Adrenal gland (tissue), 19 donors: ENCODE measurements at places on chromosomes 3 and 15. TPM values are rescaled to one million over a fixed set of nuclear protein-coding genes. Genes with fewer than 3 reads are reported as not detected.

Gene GOLGA8S
- total RNA-seq, result 0.36 TPM

DNA sequence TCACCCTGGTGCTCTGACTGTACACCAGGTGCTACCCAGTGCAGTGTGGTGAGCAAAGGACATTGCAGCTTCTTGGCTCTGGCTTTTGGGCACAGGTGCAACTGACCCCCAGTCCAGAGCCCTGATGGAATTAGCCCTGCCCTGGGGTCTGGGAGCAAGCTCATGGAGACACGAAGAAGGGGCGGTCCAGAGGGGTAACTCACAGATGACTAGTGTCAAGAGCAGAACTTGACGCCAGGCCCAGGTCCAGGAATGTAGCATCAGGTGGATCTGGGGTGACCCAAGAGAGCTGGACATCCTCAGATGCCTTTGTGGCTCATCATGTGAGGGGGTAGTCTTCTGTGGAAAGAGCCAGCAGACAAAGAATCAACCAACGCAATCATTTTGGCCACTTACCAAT lies 88.9 kb downstream of the ASB7 start:
- DNase-seq, result no peak

- no peak for DNase-seq
Measured at GRCh38 chr3:100127792-100128191, 13.5 kb upstream of the FILIP1L start.

DNA sequence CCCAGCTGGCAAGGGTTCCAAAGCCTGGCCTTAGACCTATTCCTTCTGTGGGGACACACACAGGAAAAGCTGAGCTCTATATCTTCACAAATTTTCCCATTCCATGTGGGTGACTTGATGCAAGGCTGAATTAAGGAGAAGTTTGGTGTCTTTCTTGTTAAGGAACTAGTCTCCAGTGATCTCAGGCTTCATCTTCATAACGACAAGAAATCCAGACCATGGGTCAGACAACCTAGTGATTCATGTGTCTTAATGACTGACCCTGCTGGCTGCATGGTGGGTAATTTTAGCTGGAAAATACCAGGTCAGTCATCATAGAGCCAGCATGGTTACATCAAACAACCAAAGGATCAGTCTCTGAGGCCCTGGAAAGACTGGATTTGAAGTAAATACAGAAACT lies 112.7 kb upstream of the SLC4A7 start:
- DNase-seq, result no peak

Gene FBXW12
- not detected for total RNA-seq

GRCh38 chr3:150960708-150961684 lies 11.5 kb downstream of the CLRN1 start:
- DNase-seq, result no peak

Gene SLC24A5
- total RNA-seq, result not detected

Gene MOBP
- total RNA-seq, result not detected

Gene SATB1
- total RNA-seq, result 12.6 TPM

DNA sequence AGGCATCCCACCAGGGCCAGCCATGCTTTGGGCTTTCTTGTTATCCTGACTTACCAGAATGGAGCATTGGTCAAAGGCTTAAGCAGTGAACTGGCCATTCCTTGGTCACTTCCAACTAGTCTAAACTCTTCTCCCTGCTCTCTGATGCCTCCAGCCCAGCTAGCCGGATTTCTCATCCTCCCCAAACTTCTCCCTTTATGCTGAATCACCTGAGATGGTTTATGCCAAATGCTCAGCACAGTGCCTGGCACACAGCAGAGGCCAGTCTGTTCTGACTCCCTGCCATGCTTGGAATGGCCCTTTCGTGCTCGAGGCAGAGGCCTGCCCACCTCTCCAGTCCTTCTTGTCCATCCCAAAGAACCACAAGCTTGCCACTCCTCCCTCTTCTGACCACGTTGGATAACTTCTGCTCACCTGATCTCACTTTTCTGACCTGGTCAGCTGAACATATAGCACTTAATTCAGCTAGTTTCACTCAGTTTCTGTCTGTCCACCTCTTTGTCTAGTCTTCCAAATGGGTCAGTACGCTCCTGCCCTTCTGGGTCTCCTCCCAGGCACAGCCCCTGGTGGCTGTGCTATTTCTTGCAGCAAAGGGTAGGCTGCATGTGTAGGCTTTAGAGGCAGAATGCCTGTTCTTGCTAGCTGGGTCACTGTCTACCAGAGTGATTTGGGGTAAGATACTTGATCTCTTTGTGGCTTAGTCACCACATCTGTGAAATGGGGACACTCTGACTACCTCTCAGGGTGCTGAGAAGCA lies 2.2 kb upstream of the RBP1 start:
- no peak for DNase-seq

Gene LARP6
- 6.2 TPM for total RNA-seq

GRCh38 chr3:48217449-48217848 lies 5.8 kb upstream of the CAMP start:
- peak; percentile 84 for DNase-seq

DNA sequence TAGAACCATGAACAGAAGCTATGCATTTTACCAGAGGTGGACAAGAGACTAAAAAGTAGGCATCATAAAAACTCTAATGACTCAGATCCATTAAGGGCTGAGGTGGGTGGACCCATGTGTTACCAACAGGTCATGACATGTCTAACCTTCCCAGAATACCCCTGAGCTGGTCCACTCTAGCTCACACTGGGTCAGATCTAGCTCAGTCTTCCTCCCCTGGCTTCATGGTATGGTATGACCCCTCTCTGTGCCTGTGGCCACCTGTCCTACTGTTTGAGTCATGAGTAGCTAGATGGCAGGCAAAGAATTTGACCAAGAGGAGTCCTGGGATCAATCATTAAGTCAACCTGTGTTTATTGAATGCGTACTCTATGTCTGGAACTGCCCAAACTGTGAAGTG lies 340.4 kb downstream of the EPHB1 start:
- DNase-seq, result no peak

DNA sequence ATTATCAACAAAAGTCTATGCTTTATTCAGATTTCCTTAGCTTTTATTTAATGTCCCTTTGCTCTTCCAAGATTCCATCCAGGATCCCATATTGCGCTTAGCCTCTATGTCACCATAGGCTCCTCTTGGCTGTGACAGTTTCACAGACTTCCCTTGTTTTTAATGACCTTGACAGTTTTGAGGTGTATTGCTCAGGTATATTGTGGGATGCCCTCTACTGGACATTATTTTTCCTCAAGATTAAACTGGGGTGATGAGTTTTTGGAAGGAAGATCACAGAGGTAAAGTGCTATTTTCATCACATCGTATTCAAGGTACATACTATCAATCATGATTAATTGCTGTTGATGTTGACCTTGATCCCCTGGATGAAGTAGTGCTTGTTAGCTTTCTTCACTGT lies 99.1 kb upstream of the SMAD3 start:
- DNase-seq, result no peak
